ENCODE measurements at places on chromosomes 4 and X.

- no peak for DNase-seq
Measured at GRCh38 chr4:186650401-186651180, 73.1 kb downstream of the FAT1 start.

- DNase-seq = no peak
Measured at GRCh38 chr4:162163892-162164759, at the start of gene FSTL5. Gene FSTL5 (minus strand): TSS chr4:162164000. CDS start chr4:162111396, 52,604 bp downstream.

DNA sequence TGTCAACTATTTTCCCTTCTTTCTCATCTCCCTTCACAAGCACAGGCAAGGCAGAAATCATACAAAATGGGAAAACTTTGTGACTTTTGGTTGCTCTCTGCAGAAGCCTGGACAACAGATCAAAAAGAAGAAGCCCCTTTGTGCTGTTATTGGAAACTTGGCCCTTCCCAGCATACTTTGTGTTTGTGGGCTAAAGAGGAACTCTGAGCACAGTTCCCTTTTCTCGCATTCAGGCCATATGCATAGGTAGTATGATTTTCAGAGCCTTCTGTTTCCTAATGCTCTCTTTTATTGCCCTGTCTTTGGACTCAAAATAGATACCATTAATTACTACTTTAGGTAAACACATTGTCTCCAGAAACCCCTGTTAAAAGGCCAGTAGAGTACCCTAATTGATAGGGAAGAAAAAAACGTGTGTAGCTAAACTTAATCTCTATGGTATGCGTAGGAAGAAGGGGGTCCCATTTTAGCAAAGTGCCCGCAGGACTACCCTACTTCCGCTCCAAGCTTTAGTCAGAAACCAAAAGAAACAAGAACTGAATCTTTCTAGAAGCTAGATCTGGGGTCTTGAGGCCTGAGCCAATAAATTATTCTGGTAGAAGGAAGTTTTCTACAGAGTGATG lies 26.6 kb downstream of the VSIG4 start:
- DNase-seq = no peak

DNA sequence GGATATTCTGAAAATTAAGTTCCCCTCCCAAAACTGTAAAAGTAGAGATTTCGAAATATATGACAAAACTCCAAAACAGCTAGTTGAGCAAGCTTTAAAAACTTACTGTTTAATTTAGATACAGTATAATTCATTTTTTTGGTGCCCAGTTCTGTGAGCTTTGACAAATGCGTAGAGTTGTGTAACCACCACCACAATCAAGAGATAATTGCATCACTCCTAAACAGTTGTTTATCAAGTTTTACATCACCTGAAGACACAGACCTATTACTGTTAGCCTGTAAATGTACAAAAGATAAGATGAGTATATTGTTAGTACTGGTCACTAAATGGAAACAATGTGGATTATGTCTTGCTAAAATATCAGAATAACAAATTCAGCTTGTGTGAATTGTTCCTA lies 62.3 kb downstream of the ALG13 start:
- no peak for DNase-seq

DNA sequence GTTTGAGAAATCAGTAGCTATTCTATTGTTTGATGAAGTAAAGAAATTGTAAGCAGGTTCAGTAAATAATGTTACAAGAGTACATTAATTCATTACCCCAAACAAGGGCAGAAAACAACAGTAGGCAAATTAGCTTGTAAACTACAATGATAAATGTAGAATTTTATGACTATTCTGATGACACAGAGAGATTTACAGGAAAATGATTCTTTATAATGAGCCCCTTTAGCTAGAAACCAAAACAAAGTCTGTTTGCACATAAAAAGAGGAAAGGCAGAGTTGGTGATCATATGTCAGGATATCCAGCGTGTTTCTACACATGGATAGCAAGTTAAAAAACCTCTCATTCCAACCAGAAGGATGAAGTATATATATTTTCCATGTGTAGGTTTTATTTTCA lies 204.8 kb downstream of the CFAP299 start:
- DNase-seq = no peak

DNA sequence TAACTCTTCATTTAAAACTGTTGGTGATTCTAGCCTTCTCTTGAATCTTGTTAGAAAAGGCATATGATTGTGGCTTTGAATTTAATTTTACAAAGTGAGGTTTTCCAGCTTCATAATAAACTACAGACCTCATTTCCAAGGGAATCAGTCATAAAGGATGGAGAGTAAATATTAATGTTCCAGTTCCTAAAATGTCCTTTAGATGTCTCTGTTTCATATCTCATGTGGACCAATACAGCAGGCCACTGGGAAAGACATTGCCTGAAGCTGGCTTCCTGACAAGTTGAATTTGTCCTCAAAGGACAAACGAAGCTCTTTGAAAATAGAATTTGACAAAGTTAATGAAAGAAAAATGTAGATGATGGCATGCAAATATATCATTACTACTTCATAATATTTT lies 125.4 kb downstream of the ZNF330 start:
- DNase-seq = no peak

DNA sequence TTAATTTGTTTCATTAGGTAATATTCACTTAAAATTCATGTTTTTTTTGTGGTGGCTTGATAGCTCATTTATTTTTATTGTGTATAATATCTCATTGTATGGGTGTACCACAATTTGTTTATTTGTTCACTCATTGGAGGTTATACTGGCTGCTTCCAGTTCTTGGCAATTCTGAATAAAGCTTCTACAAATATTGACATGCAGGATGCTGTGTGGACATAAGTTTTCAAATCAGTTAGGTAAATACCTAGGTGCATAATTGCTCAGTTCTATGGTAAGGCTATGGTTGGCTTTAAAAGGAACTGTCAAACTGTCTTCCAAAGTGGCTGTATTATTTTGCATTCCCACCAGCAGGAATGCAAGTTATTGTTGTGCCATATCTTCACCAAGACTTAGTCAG lies 504.5 kb upstream of the GALNTL6 start:
- DNase-seq = no peak

DNA sequence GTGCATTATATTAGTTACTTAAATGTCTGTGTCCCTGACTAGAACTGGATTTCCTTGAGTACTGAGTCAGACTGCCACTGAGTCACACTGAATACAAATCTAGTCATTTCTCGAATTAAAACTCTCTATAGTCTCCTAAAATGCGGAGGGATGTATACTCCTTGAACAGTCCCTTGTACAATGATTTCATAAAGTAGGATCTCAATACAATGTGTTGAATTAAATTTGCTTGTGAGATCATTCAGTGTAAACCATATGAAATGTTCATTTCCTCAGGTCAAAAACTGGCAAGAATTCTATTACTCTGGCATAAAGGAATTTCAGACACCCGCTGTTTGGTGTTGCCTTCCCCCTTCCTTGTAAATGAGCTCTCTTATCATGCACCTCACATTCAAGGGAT lies 17.5 kb upstream of the FAM241A start:
- no peak for DNase-seq

GRCh38 chrX:87067795-87068369 lies 449.7 kb upstream of the KLHL4 start:
- DNase-seq = no peak

DNA sequence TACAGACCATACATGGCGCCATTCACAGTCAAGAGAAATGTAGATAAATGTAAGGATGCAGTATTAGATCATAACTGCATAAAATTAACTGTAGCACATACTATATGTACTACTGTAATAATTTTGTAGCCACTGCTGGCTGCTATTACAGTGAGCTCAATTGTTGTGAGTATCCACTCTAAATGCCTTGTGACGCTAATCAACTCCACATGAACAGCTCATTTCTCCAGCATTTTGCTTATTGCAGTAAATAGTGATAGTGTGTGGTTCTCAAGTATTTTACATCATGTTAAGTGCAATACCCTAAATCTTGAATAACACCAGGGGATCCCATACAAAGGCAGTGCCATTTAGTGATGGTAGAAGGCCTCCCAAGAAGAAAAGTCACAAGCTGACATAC lies 21.2 kb downstream of the FGFBP1 start:
- no peak for DNase-seq

DNA sequence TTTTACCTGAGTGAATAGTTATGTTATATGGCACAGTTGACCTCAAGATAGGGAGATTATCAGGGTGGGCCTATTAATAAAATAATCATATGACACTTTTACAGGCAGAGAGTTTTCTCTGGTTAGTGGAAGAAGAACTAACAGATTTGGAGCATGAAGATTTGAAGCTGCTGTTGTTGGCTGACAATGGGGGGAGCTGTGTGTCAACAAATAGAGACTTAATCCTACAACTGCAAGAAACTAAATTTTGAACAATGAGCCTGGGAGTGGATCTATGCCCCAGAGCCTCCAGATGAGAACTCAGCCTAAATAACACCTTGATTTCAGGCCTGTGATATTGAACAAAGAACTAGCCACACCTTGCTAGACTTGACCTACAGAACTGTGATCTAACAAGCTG lies 7.2 kb upstream of the CCSER1 start:
- no peak for DNase-seq

- no peak for DNase-seq
Measured at GRCh38 chr4:89000844-89001360, 56.1 kb downstream of the FAM13A start.

DNA sequence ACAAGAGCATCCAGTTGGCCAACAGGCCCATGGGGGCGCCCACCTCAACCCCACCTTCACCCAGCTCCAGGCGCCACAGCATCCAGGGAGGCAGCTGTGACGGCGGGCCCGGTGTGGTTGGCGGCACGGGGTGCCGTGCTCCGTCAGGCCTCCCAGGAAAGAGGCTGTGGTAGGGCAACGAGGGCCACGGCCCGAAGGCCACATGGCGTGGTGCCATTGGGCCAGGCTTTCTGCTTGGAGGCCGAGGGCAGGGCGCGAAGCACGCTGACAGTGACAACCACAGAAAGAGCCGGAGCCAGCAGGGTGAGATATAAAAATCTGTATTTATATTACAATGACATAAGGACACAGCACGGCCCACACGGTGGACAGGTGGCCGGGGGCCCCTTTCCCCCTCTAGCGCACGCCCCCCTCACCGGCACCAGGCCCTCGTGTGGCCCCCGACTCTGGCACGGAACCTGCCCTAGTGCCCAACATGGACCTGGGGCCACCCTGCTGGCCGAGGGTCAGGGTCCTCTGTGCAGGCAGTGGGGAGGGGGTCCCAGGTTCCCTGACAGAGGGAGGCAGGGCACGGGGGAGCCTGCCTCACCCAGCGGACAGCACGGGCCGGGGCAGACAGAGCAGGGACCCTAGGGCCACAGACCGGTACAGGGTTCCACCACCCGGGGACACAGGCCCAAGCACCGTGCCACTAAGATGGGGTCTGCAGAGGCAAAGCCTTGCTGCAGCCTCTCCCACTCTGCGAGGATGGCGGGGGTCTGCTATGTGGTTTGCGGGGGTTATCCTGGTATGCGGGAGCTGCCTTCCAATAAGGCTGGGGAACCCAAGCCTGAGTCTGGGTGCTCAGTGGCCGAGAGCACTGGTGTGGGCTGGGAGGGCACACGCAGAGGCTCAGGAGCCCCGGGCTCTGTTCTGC lies 5.5 kb upstream of the HAUS3 start:
- DNase-seq = no peak

DNA sequence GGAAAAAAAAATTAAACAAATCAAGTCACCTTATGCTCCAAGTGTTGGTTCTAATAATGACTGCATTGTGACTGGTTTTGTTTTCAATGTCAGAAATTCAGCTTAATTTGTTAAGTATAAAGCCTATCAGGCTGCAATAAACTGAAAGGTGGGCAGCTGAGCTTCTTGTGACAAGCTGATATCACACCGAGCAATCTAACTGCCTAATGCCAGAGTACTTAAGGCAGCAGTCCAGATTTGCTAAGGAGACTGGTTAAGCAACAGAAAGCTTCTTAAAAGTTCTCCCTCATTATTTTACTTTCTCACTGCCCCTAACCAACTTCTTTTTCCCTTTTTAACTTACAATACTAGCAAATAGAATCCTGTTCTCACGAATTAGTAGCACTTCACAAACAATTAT lies 201.0 kb downstream of the MAB21L2 start:
- no peak for DNase-seq

GRCh38 chr4:112288455-112288854 lies 2.8 kb upstream of the TIFA start:
- DNase-seq = no peak

DNA sequence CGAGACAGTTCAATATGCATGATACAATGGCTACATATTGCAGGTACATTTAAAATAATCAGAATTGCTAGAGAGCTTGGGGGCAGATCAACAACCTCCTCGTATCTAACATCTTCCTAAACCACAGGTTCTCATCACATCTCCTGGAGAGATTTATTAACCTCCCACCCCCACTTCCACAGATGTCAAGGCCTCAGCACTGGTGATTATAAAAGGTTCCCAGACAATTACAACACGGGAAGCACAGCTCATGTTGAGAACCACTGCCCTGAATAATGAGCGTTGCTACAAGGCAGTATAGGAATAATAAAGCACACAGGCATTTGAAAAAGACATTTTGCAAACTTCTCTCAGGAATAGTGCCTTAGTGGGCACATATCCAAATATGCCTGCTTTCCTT lies 42.8 kb downstream of the ELOVL6 start:
- no peak for DNase-seq

DNA sequence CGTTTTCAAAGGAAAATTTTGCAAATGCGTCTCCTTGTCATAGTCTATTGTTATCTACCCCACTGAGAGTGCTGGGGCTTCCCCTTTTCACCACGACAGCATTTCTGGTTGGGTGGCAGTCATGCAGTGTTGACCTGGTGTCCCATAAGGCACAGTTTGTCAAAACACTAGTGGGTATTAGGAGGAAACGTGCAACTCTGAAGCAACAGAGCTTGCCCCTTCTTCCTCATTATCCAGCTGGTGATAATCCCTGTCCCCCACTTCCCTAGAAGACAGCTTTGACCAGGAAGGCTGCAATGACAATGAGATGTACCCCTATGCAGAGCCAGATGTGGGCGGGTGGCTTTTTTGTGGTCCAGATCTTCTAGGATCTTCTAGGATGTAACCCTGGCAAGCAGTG lies 1.8 kb downstream of the TBC1D1 start:
- peak; percentile 29 for DNase-seq

DNA sequence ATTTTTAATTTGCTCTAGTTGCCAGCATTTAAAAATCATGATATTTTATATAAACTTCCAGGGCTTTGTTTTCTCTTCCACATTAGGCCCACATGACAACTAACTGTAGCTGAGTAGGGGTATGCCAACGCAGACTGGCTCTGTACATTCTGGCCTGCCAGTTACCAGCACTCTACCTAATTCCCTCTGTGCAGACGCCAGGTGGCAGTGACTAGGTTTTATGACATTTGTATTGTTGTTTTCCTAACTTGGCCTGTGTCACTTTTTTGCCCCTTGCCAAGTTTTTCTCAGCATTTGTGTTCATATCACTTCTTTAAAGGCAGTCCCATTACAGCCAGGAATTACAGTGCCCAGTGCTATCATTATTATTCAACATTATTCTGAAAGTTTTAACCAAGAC lies 347.5 kb downstream of the NKX6-1 start:
- no peak for DNase-seq

DNA sequence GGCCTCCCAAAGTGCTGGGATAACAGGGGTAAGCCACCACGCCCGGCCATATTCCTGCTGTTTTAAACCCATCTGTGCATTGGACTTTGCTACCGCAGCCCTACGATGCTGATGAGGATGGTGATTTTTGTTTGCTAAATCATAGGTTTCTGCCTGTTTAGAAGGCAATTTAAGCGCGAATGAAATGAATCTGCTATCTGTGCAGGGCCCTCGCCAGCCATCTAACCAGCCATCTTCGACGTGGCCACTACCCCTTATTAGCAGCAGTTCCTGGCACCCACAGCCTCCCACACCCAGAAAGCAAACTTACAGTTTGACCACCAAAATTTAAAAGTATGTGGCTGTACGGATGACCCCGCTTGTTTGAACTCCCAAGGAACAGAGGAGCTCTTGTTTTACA lies 178.5 kb downstream of the SHOX start:
- DNase-seq = no peak

GRCh38 chrX:14672611-14673172 lies 143.4 kb downstream of the GLRA2 start:
- DNase-seq = no peak

Data from activated T-cell treated with anti-CD3 and anti-CD28 coated beads for 4 hours (primary cell).